Fibroblast of skin of right biceps (primary cell): ENCODE measurements at places on chromosomes 12 and 14.
A peak's percentile ranks its signal among the peaks of the same experiment; 100 is the strongest.

GRCh38 chr12:116222358-116222757, 55.1 kb downstream of the MED13L start:
- peak; percentile 87 for DNase-seq

- DNase-seq, result peak; percentile 32
Measured at GRCh38 chr12:75662511-75663159, 151.2 kb upstream of the KRR1 start.

DNA sequence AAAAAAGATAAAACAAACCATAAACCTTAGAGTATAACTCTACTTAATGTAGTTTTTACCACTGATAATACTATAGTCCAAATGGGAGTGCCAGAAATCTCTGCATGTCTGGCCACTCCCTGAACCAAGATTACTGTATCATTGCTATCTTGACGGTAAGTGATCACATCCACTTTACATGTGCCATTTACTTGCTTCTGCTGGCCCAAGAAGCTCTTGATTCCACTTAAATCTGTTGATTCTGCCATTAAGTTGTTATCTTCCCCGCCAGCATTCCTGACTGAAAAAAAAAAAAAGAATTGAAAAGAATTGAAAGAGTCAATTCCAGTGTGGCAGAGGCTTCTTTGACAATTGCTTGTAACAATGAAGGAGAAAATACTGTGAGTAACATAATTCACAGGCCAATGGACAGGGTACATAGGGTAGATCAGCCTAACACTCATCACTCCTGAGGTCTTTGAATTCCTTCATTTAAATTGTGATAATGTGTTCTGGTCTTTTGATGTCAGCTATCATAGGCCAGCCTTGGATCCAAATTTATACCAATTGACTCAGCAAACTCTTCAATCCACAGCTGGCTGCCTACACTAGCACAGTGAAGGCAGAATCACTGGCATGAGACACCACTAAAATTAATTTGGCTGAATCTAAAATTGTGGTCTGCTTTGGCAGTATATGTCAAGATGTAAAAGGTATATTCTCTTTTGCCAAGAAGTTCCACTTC, 665.2 kb upstream of the FLRT2 start:
- peak; percentile 6 for DNase-seq

DNA sequence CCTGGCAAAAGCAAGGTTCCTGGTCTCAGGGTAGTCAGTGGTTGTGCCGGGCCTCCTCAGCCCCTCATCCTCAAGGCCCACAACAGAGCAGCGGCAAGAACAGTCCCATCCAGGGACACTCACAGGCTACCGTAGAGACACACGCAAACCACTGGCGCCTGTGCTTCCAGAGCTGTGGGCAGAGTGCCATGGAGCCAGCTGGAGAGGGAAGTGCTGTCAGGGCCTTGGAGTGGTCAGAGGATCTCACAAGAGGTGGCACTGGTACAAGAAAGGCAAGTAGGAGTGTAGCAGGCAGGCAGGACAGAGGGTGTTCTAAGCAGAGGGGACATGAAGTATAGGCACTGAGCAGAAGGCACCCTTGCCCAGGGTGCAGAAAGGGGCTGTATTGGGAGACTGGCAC, 34.6 kb downstream of the ANKRD9 start:
- no peak for DNase-seq

DNA sequence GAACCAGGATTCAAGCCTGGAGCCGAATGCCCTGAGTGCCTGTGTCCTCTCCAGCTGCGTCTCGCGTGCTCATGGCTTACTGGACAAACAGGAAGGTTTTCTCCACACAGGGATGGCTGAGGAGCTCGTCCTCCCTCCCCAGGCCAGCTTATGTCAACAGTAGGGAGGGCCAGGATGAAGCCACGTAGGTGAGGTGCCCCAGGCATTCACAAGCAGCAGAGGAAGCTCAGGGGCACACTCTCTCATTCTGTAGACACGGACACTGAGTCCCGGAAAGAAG, 49.3 kb downstream of the TRPV4 start:
- no peak for DNase-seq

- DNase-seq, result peak; percentile 28
Measured at GRCh38 chr14:60064491-60065072, 27.1 kb upstream of the PCNX4 start.

GRCh38 chr12:81461163-81461562, 298.0 kb downstream of the PPFIA2 start:
- DNase-seq, result no peak

DNA sequence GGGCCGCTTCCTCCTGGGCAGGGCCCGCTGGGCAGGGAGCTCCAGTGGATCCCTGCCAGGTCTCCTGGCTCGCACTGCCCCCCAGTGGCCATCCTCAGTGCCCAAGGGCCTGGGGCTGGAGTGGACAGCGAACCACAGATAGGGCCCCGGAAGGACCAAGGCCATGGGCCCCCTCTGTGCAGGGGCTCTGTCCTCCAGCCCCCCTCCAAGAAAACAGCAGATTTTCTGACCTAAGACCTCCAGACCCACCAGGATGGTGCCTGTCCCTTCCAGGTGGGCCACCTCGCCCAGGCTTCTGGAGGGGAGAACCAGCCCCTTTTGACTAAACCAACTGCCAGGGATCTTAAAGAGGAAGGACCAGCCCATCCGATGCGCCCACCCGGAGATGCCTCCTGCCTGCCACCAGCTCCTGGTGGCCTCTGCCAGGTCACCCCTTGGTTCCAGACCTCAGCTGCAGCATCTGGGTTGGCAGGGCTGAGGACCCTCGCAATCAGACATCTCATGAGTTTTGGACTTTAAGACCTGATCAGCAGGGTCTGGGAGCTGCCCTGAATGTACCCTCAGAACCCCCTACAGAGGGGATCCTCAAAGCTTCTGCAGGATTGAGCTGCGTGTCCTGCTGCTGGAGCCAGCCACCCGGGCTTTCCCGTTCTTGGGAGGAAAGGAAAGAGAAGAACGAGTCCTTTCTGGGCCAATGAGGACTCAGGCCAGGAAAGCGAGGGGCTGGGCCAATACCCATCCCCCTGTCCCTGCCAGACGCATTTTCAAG, 325.8 kb upstream of the DIO3 start:
- peak; percentile 38 for DNase-seq

- no peak for DNase-seq
Measured at GRCh38 chr12:132238488-132238854, 90.9 kb downstream of the GALNT9 start.

- peak; percentile 41 for DNase-seq
Measured at GRCh38 chr14:95328729-95329503, 9.2 kb upstream of the CLMN start.

DNA sequence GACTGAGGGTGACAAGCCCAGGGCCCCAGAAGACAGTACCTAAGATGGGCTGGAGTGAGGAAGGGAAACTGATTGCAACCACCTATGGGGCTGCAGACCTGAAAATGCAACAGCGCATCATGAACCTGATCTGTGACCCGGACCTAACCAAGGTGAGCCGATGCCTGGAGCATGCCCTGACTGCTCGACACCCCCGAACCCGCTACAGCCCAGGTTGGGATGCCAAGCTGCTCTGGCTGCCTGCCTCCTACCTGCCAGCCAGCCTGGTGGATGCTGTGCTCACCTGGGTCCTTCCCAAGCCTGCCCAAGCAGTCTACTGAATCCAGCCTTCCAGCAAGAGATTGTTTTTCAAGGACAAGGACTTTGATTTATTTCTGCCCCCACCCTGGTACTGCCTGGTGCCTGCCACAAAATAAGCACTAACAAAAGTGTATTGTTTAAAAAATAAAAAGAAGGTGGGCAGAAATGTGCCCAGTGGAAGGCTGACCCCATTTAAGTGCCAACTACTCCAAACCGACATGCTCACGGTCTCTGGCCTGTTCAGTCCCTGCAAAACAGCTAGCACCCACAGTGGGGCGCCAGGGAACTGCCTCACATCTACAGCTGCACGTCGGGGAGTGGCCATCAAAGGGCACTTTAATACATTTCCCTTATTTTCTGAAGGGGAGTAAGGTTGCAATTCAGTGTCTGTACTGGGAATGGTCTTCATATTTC, 4.2 kb downstream of the RDH5 start:
- DNase-seq, result peak; percentile 67

DNA sequence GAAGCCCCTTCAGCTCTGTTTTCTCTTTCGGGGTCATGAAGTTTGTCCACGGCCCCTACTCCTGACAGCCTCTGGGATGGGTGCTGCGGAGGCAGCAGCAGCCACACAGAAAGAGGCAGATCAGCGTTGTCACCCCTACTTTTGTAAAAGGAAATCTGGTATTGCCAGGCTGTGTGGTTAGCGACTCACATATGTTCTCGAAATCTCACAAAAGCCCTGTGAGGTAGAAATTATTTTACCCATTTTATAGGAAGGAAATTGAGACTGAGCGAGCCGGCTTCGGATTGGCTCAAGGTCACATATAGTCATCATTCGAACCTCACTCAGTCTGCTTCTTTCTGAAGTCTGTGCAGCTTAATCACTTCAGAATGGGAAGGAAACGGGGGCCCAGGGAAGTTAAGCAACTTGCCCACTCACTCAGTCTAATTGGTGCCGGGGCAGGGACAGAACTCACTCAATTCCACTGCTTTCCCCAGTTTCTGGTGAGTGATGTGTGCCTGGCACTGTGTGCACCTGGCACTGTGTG, 1.1 kb upstream of the CKAP4 start:
- peak; percentile 81 for DNase-seq

DNA sequence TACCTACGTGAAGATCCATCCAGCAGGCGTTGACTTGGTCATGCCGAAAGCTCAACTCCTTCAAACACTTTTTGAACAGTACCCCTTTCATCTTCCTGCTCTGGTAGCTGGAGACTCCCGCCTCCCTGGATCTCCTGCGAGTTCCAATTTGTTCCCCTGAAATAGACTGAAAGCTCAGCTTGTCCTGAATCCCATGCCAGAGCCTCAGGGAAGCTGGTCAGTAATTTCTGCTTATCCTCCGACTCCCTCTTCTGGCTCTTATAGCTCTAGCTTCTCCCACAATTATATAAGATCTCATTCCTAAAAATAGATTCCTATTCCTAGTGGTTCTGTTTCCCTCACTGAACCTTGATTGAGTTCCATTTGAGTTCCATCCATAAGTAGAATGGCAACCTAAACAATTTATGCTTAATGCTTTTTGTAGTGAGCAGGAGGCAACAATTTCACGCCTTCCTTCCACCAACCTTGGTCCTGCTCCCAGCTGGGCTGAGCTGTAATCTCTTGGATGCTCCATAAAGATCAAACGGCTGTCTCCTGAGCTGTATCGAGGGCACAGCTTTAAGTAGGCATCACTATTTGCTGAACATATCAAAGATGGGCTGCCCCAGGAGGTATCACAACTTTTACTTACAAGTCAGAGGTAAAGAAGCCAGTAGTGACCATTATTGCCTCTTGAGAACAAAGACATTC, 8.0 kb upstream of the TMEM132C start:
- no peak for DNase-seq
